Activated CD4-positive, alpha-beta T cell treated with anti-CD3 and anti-CD28 coated beads for 24 hours (primary cell): ENCODE measurements at places on chromosomes 11 and 22.

GRCh38 chr11:8079111-8079675 is 1.8 kb upstream of the TUB start:
- DNase-seq = no peak

- no peak for DNase-seq
Observed at GRCh38 chr11:86569109-86569508, 103.3 kb downstream of the ME3 start.

DNA sequence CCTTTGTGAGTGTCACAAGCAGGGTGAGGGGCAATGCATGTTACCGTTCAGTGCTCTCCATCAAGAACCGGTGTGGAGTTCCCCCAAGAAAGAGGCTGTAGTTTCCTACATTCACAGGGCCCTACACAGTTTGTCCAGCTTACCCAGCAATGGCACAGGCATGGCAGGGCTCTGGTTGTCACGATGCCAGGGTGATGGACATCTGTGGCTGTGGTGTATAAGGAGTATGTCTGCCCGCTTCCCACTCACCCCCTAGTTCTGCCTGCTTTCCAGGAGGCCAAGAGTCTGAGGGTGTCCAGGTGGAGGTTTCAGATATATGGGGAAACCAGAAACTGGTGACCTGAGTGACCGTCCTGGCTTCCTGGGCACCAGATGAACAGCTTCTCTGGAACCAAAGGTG is 116.1 kb downstream of the PKNOX2 start:
- DNase-seq = no peak

GRCh38 chr22:30326255-30326705 is 461 bp downstream of the TBC1D10A start:
- DNase-seq = no peak

- no peak for DNase-seq
Observed at GRCh38 chr11:102846292-102846691, 2.9 kb upstream of the MMP3 start.

- DNase-seq = no peak
Observed at GRCh38 chr11:64667154-64667745, 55.7 kb downstream of the NRXN2 start.

DNA sequence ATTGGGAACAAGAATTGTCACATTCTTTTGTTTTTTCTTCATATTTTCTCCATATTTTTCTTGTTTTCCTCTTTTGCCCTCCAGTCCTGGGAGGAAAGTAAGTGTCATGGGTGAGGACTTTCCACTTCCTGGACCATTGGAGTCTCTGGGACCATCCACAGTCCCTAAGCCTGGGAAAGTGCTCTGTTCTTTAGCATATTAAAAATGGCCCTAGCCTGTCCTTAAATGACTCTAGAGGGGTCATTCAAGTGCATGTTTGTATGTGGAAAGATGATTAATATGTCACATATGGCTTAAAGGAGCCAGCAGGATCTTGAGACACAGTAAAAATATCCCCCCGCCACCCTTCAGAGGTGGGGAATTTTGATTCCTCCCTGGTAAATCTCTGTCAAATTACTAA is 20.1 kb upstream of the SCGB1D1 start:
- no peak for DNase-seq
